ENCODE measurements at places on chromosomes 5 and 9.

DNA sequence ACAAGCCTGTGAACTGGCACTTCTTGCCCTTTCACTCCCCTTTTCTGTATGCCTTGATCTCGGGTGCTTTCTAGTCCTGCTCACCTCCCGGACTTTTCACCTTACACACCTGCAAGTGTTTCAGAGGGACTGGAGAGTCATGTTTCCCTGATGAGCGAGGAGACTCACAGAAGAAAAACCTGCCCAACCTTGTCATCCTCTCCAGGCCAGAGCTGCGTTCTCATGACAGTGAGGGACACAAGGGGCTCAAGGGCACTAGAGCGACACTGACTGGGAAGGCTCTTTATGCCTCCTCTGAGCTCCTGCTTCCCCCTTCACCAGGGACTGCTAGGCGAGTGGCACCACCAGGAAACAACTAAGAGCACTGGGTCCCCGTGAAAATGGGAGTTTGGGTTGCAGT, 376.9 kb upstream of the RPS23 start:
- DNase-seq: no peak

DNA sequence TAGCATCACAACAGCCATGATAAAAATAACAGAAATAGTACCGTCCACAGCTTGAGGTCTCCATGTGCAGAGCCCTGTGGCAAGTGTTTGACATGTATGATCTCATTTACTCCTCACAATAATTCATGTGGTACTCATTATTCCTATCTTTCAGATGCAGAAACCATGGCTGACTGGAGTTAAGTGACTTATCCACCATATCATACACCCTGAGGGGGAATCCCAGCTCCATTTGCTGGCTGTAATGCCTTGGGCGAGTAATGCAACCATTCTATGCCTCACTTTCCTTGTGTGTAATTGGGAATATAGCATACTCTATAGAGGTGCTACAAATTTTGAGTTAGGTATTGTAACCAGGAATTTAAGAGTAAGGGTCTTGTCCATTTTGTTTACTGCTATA, 347.0 kb upstream of the CLINT1 start:
- DNase-seq: no peak

DNA sequence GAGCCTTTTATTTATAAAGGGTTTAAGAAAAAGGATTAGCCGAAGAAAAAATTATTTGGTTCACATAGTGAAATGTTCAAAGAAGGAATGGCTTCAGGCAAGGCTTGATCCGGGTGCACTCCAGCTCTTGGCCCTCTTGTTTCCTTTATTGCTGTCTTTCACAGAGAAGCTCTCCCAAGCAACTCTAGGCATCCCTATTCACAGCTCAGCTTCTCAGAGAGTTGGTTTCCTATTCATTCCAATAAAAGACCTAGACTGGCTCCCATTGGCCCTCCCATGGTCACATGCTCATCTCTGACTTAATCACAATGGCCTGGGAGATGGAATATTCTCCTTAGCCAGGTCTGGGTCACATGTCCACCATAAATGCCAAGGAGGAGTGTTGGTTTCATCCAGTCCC, 9.4 kb upstream of the FGFR4 start:
- DNase-seq: no peak

- peak; percentile 13 for DNase-seq
These were observed at the start of gene GLRA1 for GRCh38 chr5:151924564-151925301. TSS of gene GLRA1 (minus strand) at chr5:151924851. CDS start at chr5:151924549, 302 bp downstream.

DNA sequence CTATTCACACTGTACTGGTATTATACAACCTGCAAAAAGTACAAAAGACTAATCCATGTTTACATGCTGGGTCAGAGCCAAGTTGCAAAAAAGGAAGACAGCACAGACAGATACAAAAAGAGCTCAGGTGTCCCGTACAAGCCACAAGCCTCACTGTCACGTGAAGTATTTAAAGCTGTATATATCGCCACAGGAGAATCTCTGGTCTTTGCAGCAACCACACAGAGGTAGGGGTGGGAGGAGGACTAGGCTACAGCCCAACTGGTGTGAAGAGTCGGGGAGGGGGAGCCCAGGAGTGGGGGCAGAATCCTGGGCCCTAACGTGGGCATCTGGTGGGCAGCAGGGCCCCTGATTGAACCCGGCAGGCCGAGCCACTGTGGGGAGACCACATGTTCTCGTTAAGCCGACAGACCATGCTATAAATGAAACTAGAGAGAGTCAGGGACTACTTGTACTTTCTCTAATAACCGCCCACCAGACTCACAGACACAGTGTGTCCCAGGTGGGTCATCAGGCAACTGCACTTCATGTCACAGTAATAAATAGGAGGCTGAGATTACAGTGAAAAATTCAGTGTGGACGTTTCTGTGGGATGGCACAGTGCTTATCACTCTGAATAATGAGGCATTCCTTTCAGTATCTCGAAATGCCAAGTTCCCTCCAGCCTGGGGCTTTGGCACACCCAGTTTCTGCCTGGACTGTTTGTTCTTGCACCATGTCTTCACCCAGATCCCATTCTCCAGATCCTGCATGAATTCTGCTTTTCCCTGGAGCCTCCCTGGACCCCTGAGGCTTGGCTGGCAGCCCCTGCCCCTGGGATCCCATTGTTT, 79.3 kb upstream of the SH3PXD2B start:
- DNase-seq: no peak

DNA sequence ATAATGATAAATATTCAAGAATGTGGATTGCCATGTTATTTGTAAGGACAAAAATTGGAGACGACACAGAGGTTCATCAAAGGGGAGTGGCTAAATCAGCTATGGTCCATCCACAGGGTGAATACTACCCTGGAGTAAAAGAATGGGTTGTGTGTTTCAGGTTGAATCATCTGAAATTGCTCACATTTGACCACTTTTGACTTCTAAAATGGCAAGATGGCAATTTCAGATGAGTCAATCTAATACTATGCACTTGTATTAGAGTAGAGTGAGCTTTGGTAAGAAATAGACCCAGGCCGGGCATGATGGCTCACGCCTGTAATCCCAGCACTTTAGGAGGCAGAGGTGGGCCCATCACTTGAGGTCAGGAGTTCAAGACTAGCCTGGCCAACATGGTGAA, 131.8 kb downstream of the GAPVD1 start:
- no peak for DNase-seq

DNA sequence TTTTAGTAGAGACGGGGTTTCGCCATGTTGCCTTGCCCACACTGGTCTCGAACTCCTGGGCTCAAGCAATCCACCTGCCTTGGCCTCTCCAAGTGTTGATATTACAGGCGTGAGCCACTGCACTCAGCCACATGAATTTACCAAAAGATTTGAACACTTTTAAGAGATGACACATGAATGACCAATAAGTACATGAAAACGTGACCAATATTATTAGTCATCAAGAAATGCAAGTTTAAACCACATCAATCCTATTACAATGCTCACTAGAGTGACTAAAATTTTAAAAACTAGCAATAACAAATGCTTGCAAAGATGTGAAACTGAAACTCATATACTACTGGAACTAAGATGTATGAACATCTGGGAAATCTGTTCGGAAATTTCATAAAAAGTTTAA, 54.3 kb downstream of the NR6A1 start:
- no peak for DNase-seq

- no peak for DNase-seq
These were observed 240.8 kb upstream of the ZNF462 start for GRCh38 chr9:106622164-106622487.

- no peak for DNase-seq
These were observed 10.1 kb downstream of the BRD9 start for GRCh38 chr5:882253-883183.

DNA sequence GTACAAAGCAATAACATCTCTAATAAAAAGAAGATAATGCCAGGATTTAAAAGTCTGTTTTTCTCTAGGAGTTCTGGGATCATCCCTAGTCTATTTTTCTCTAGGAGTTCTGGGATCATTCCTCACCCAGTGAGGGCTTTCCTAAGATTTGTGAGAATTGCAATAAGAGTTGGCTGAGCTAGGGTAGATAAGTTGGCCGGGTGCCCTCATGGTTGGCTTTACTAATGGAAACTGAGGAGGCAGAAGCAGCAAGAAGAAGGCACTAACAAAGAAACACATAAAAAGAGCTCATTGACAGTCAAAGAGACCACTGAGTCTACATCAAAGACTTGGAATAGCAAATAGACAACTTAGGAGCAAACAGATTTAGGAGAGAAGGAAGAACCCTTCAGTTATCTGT, 4.2 kb downstream of the SLC1A3 start:
- DNase-seq: no peak

GRCh38 chr5:149310947-149311658, 34.2 kb upstream of the GRPEL2 start:
- no peak for DNase-seq

- DNase-seq: no peak
These were observed 18.4 kb downstream of the GLRA1 start for GRCh38 chr5:151906246-151906645.

- DNase-seq: no peak
These were observed 34.7 kb upstream of the FIBCD1 start for GRCh38 chr9:130973686-130974281.

- DNase-seq: no peak
These were observed 219.6 kb downstream of the DENND1A start for GRCh38 chr9:123710299-123710698.

DNA sequence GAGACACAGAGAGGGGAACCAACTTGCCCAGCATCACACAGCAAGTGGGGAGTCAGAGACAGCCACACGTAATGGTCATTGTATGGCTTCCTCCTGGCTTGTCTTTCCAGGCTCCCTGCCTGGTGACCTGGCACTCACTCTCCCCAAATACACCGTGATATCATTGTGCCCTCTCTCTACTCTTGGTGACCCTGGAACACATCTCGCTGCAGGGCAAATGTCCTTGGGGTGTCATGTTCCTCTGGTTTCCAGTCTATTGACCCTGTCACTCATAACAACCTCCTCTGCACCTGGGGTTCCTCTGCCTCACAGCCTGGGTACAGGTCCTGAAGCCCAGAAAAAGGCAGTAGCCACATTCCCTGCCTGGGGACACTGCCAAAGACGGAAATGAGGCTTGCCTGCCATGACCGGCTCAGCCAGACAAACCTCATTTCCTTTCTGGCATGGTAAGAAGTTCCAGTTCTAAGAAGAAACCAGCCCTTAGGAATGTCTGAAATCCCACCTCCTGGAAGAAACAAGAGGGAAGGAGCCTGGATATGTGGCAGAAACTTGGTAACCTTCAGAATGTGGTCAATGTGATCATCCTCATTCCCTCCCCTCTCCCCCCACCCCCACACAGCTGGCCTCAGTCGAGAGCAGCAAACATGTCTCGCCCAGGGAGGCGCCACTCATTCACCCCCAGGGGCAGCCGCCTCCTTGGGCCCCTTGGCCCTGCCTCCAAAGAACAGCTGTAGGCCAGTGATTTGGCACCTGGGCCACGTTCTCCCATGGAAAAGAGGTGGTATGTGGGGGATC, 30.6 kb upstream of the SMU1 start:
- no peak for DNase-seq

DNA sequence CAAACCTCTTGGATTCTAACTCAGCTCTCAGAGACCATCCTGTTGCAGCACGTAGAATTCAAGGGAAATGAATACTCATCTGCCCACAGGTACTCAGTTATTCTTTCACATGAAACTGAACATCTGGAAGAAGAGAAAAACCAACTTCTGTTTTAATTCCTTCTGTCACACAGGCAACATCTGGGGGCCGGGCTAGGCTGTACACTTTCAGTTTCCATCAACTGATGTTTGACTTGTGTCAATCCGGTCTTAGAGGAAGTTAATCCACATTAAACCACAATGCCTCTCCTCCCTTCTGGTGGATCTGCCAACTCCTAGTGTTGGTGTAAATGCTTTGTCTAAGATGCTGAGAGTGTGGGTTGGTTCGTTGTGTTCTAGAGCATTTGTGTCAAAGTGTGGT, 17.6 kb downstream of the DMRT3 start:
- no peak for DNase-seq

DNA sequence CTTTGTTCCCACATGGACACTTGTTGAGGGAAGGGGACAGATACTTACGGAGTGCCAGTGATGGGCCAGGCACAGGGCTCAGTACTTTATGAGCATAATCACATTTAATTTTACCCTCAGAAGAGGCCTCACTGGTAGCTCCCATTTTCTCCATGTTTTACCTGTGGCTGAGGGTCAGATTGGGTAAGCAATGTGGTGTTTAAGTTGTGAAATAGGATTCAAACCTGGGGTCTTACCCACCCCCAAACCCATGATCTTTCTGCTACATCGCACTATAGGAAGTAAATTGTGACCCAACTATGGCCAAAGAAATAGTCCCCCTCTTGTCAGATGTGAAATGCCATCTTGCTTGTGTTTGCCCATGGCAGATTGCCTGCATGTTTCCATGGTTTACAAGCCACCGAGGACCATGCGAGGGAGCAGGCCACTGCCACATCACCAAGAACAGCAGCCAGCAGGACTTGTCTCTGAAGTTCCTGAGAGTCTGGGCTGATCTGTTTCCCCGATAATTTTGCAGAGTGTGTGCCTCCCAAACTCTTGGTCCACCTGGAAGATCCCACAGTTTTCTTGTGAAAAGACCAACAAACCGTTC, 95.4 kb downstream of the MACROH2A1 start:
- no peak for DNase-seq

DNA sequence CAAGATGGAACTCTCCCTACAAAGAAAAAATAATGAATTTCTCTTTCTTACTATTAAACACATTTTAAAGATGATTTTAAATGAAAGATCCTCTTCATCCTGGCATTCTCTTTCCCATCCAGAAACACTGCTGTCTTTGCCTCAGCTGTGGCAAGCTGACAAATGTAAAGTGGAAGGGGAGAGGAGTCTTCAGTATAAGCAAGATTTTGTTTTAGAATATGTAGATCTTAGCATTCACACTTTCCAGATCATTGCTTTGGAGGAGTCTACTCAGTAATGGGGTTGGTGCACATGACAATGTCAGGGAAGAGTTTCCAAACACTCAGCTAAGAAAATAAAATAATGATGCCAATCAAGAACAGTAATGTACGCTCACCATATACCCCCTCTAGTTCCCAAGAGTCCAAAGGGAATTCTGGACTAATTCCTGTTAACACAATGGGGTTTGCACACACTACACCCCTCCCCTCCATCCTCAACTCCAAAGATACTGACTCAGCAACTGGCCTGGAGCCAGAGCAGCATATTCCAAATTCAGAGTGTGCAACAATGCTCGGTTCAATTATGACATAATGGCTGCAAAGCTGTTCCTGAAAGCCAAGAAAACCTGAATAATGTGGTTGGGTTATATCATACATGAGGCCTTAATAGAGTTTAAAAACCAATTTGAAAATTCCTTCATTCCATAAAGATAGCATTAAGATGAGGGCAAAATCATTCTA, 4.6 kb downstream of the C5orf63 start:
- no peak for DNase-seq

Measured in stimulated activated naive CD4-positive, alpha-beta T cell treated with Interleukin-2 at 50 U/mL for 16 hours (primary cell).